Kidney epithelial cell (primary cell): ENCODE measurements at places on chromosomes 3 and 15. TPM values are rescaled to one million over a fixed set of nuclear protein-coding genes. Genes with fewer than 3 reads are reported as not detected.
A peak's percentile ranks its signal among the peaks of the same experiment; 100 is the strongest.

Gene FANCD2OS
- total RNA-seq: not detected in 2 replicates

Gene ACTRT3
- total RNA-seq: 3.8 and 4.0 TPM in 2 replicates

Gene CDV3
- total RNA-seq: 207 and 244 TPM in 2 replicates

Gene IL17RE
- total RNA-seq: 2.8 and 3.6 TPM in 2 replicates

Gene SPINK8
- not detected in 2 replicates for total RNA-seq

Gene DGKG
- total RNA-seq: 0.04 and 0.21 TPM in 2 replicates

GRCh38 chr3:193648542-193649076, 55.6 kb downstream of the OPA1 start:
- no peak for DNase-seq

DNA sequence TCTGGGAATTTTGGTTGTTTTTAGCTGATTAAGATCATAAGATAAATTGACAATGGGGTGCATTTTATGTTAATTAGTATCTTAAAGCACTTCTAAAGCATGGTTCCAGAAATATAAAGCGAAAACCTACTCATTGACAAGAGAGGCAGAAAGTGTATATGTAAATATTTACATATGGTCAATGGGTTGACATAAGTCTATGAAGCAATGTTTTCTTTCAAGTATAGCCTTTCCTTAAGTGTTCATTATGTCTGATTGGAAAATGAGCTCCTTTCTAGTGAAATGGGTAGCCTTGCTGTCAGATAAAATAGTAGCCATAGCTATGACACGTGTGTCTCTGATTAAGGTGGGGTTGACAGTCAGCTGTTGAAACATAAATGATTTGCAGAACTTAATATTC, 365.2 kb upstream of the AGTR1 start:
- DNase-seq: no peak

- DNase-seq: no peak
These were observed 584.0 kb downstream of the GRM7 start for GRCh38 chr3:7444886-7445285.

GRCh38 chr3:31445701-31446100, 87.0 kb upstream of the STT3B start:
- no peak for DNase-seq

- DNase-seq: no peak
These were observed 105.5 kb downstream of the GABRB3 start for GRCh38 chr15:26667222-26667988.

- no peak for DNase-seq
These were observed 72.3 kb upstream of the LRIG1 start for GRCh38 chr3:66572938-66573710.

DNA sequence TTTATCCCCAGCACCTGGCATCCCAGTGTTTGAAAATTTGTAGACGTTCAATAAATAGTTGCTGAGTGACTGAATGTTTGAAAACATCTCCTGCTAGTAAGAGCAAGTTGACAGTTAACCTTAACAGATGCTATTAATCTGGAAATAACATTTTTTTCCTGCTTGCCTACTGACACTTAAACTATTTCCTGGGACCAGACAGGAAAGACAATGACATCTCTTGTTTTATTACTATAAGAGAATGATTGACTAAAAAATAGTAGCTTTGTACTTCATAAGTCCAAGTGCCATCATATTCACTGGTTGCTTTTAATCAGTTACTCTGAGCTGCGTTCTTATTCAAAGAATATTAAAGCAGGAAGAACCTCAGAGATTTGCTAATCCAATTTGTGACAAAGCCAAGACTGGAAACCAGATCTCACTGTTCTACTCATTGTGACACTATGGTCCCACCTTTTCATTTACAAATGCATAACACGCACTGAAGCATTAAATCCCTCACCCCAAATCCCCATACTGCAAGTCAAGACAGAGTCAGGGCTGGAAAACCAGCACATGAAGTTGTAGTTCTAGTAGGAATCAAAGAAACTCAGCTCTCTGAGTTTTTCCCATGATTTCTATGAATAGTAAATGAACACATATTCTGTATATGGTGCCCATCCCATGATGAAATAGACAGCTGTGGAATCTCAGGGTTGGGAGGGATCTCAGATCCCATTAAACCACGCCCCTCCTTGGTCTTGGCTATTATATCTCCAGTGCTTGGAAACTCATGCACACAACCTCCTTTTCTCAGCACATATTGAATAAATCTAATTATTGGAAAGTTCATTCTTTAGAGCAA, 212.7 kb upstream of the P2RY1 start:
- no peak for DNase-seq

- no peak for DNase-seq
These were observed 61.0 kb downstream of the ZBBX start for GRCh38 chr3:167318996-167319615.

DNA sequence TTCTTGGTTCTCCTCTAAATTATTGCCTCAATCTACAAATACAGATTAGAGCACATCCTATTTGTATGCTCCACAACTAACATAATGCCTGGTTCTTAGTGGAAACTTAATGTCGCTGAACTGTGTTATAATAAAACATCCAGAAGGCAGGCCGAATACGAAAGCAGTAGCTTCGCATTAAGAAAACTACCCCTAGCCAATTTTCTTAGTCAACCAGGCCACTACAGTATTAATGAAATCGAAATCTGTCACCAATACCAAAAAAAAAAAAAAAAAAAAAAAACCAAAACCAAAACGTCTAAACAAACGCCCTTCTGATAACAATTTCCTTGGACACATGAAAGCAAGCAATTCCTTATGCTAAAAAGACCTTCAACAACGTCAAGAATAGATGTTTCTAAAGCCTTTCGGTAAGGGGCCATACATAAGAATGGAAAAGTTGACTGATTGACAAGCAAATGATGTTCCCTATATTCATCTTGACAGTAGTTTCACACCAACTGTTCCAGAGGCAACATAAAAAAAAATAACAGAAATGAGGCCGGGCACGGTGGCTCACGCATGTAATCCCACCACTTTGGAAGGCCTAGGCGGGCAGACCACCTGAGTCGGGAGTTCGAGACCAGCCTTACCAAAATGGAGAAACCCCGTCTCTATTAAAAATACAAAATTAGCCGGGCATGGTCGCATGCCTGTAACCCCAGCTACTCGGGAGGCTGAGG, 1.3 kb downstream of the DENND6A start:
- DNase-seq: no peak

DNA sequence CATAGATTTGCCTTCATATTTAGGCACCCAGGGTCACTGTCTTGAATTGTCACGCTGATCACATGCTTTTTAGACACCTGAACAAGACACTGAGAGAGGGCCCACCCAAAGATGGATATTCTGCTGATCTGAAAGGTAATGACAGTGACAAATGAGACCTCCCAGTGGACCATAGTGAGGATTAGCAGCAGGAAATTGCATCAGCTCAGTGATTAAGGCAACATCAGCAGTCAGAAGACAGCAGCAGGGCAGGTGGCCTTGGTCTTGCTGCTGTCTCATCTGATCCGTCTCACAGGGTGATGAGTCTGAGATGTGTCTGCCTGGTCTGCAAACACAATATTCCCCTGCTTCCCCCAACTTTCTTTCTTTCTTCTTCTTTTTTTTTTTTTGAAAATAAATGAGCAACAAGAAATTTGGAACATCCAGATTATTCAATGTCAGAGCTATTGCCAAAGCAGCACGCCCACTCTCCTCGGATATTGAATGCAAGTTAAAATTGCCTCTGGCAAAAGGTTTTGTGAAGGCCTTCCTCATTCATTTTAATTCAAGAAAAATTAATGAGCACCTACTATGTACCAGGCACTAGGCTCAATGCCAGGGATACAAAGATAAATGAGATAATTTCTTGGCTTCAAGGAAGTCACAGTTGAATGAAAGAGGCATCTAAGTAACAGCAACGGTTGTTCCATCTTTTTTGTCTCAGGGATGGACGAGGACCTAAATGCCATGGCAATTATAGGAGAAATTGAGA, 14.1 kb downstream of the OTOL1 start:
- no peak for DNase-seq

DNA sequence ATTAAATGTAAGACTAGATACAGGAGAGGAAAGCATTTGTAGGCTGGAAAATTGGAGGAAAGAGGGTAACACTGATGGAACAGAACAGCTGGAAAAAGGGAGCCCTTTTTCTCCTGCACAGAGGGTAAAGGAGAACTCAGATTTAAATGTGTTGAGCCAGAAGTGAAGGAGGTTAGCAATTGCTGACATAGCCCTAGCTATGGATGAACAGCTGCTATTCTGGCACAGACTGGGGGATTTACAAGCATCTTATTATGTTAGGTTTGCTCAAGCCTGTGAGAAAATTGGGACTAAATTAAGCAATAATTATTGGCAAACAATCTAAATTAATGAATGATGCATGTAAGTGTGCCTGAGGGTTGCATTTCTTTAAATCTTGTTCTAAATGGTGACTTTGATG, 40.6 kb upstream of the PRR20G start:
- DNase-seq: no peak

GRCh38 chr15:75073197-75073596, 49.8 kb downstream of the PPCDC start:
- no peak for DNase-seq

- peak; percentile 34 for DNase-seq
These were observed 19.5 kb downstream of the DNAJB11 start for GRCh38 chr3:186589856-186590579.
